ENCODE measurements at places on chromosomes 6 and 20. TPM values are rescaled to one million over a fixed set of nuclear protein-coding genes. Genes with fewer than 3 reads are reported as not detected.

Gene LRRN4
- not detected for total RNA-seq

Gene PABPC1L
- total RNA-seq = 1.3 TPM

Gene HCK
- 0.06 TPM for total RNA-seq

Gene SNAI1
- total RNA-seq = 1.4 TPM

Gene ANKRD66
- total RNA-seq = not detected

Gene SERPINB1
- 46.9 TPM for total RNA-seq

Gene RAET1L
- total RNA-seq = not detected
